Posterior cingulate gyrus (tissue), 11 donors: ENCODE measurements at places on chromosomes 3 and 15.

DNA sequence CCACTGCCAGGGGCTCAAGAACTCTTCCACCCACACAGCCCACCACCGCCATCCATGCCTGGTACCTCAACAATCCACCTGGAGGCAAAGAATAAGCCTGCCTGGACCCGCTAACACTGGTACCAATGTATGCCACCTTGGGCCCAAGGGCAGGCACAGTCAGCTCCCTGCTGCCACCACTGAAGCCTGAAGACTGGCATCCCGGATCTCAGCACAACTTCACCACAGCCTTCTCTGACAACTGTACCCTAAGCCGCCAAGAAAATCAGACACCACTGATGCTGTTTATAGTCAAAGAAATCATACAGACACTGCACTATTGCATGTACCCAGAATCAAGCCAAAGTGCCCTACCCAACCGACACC, 56.3 kb downstream of the IGSF11 start:
- no peak for DNase-seq

- DNase-seq, result no peak
Observed at GRCh38 chr15:48493763-48494225, 151.7 kb downstream of the FBN1 start.

GRCh38 chr3:23481011-23481615, 278.0 kb downstream of the UBE2E2 start:
- no peak for DNase-seq

GRCh38 chr15:39586387-39587095, 5.7 kb downstream of the THBS1 start:
- no peak for DNase-seq

DNA sequence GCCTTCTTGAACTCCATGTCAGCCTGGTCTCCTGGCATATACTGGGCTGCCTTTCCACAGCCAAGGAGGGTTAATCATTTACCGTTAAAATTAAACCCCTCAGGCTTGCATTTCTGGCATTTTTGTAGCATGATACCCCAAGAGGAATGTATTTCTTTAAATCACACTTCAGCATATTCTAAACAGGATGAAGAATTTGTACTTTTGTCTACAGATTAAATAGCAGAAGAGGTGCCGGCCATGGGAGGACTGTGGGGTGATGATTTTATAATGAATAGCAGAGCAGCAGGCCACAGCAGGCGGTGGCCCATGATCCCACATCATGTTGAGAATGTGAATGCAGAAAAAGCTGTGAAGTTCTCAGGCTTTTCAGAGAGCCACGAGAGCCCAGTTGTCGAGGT, 90.2 kb downstream of the ARNT2 start:
- no peak for DNase-seq

GRCh38 chr15:93206893-93207292, 117.9 kb upstream of the RGMA start:
- DNase-seq, result no peak

DNA sequence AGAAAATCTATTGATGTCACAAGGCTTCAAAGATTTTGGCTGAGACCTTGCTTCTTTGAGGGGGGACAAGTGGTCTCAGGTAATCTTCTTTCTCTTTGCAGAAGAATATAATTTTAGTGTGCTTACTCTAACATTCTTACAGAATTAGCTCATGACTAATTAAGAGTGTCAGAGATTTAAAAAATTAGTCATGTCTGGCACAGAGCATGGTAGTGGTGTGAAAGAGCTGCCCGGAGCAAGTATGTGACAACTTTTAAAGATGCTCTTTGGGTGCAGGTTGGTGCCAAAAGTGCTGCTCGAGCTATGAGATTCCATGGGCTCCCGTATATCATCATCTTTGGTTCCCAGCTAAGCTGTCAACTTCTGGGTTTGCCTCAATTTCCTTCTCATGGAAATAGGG, 31.1 kb downstream of the CYP19A1 start:
- DNase-seq, result no peak

- no peak for DNase-seq
Observed at GRCh38 chr15:42283671-42284070, 10.4 kb upstream of the TMEM87A start.

DNA sequence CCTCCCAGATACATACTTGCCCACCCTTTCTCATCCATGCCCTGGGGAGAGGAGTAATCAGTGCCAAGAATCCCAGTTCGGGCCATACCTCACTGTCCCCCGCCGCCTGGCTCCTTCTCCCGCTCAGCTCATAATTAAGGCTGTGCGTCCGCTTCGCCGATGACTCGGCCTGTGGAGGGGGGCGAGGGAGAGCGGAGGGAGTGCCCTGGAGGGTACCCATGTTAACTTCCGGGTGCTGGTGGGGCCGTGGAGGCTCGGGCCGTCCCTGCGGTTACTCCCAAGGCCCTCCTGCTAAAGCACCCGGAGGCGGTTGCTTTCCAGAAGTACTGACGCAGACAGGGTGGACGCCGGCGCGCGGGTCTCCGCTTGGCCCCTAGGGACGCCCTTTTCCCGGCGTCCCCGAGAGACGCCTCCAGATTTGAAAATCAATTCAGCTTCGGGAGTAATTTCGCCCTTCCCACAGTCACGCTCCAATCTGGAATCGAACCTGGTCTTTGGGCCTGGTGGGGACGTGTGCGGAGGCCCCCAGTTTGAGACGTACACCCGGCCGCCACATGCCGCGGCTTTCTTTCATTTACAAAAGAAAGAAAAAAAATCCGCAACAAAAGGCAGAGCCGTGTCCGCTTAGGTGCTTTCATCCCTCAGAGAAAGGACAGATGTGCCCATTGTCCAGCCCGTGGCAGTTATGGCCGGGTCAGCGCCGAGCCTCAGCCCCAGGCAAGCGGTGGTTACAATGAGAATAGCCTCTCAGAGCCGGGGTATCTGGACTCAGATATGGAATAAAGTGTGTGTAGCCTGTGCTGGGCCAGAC, 1.0 kb upstream of the ONECUT1 start:
- DNase-seq, result no peak

DNA sequence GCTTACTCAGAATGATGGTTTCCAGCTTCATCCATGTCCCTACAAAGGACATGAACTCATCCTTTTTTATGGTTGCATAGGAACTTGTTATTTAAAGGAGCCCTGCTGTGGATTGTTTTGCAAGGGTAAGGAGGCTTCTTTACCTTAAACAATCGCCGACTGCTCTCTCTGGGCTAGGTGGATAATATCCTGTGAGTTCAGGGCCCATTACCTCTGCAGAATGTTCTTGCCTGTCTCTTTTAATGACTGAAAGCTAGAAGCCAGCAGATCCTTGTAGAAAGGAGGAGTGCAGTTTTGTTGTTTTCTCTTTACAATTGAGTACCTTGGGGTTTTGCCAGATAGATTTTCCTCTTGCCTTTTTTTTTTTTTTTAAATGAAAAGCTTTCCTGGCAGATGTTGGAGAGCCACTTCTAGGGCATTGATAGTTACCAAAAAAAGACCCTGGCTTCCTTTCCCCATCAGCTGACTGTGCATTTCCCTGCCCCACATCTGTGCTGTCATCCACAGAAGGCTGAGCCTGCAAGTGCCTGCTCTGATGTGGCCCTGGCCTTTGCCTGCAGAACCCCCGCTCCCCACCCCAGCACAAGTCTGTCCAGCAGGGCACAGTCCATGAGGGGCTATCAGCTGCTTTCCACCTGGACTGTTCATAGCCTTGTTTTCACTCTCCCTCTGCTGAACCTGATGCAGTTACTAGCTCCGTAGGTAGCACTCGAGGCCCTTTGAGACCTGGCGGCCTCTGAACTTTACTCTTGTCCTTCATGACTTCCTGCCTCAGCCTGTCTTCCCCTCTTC, 113.1 kb downstream of the CHCHD6 start:
- DNase-seq, result peak; percentile 28

- DNase-seq, result no peak
Observed at GRCh38 chr3:179526989-179527391, 35.7 kb upstream of the ACTL6A start.

GRCh38 chr3:27632431-27633223, 89.5 kb downstream of the EOMES start:
- DNase-seq, result peak; percentile 88

DNA sequence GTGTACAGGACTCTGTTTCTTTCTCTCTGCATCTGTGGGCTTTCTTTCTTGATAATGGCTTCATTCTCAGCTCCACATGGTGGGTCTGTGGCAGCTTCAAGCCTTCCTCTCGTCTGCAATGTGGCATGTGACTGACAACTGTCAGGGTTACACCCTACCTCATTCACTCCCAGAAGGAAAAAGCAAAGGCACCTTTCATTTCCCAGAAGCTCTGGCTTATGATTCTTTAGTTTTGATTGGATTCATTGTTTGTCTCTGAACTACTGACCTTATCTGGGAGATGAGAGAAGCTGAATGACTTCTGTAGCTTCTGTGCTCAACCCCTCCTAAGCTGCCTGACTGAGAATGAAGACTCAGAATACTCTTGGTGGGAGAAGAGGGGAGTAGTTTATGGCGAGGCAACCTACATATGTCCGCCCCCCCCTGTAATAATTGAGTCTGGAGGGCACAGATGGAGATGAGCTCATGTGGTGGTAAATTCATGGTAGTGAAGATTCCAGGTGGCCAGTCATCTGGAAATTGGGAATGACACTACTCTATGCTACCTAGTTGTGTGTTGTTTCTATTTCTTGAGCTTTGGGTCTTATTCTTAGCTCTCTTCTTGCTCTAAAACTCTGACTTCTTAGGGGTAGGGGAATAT, 38.4 kb downstream of the KCNAB1 start:
- DNase-seq, result no peak
